ENCODE measurements at places on chromosomes 3 and 15. TPM values are rescaled to one million over a fixed set of nuclear protein-coding genes. Genes with fewer than 3 reads are reported as not detected.

Gene CPNE9
- not detected for total RNA-seq

Gene SERPINI2
- not detected for total RNA-seq

Gene GOLGA6L4
- total RNA-seq: 0.83 TPM

Gene OXNAD1
- 8.4 TPM for total RNA-seq

Gene CCNB2
- 10.1 TPM for total RNA-seq

Gene DUOXA2
- not detected for total RNA-seq

Gene PLA2G4D
- total RNA-seq: not detected

Gene ACTC1
- total RNA-seq: 0.08 TPM

Gene TMC3
- total RNA-seq: not detected

Gene GOLGA8S
- not detected for total RNA-seq

Gene LMAN1L
- not detected for total RNA-seq

Gene TGM5
- not detected for total RNA-seq

Gene SAXO2
- 0.98 TPM for total RNA-seq
